ENCODE measurements at places on chromosomes 5 and 9. TPM values are rescaled to one million over a fixed set of nuclear protein-coding genes. Genes with fewer than 3 reads are reported as not detected.

- H3K36me3 ChIP-seq, result no peaks in the 10 kb centered on the region
- no peak for DNase-seq
- no peaks in the 10 kb centered on the region for H3K4me1 ChIP-seq
- no peak overlapping the region for H3K27ac ChIP-seq
Measured at GRCh38 chr9:98540476-98540875, 168.3 kb downstream of the GABBR2 start.

- DNase-seq, result no peak
- H3K4me1 ChIP-seq, result peaks cover 96% of the 10 kb centered on the region
- peak overlapping the region; percentile 71 for H3K27ac ChIP-seq
- H3K36me3 ChIP-seq, result peaks cover 95% of the 10 kb centered on the region
Measured at GRCh38 chr5:157212307-157212706, 31.7 kb downstream of the ITK start.

DNA sequence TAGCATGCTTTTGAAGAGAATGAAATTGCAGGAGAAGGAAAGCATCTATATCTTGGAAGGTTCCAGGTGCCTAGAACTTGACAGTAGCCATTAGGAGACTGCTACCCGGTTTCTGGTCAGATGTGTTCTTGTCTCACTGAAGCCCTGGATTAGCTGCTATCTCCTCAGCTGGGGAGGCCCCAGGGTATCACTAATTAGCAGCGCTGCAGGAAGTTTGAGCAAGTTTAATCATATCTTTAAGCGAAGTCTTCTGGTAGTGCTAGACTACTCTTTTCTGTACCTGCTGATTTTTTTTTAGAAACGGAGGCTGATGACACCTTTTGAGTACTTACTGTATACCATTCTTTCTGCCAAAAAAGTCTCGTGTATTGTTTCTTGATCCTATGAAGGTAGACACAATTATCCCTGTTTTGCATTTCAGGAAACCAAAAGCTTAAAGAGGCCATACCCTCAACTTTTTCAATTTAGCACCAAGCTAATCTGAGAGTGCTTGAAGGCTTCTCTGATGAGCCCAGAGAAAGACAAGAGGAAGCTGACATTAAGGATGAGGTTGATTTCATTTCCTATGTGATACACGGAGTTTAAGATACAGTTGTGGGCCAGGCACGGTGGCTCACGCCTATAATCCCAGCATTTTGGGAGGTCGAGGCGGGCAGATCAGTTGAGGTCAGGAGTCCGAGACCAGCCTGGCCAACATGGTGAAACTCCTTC is 201.3 kb downstream of the ARHGAP26 start:
- H3K36me3 ChIP-seq, result no peaks in the 10 kb centered on the region
- H3K27ac ChIP-seq, result peak overlapping the region; percentile 55
- peaks cover 25% of the 10 kb centered on the region for H3K4me1 ChIP-seq
- DNase-seq, result no peak
- no peak overlapping the region for H3K4me3 ChIP-seq
- H3K27me3 ChIP-seq, result no peaks in the 10 kb centered on the region

The GLRA1 gene
- not detected for total RNA-seq

The PCDHB14 gene
- not detected for total RNA-seq

The SPINK6 gene
- not detected for total RNA-seq

The PCDHA13 gene
- total RNA-seq, result not detected
